ENCODE measurements at places on chromosomes 2 and 18. TPM values are rescaled to one million over a fixed set of nuclear protein-coding genes. Genes with fewer than 3 reads are reported as not detected.

- DNase-seq: no peak
Observed at GRCh38 chr2:204363513-204363912, 181.8 kb upstream of the PARD3B start.

- no peak for DNase-seq
Observed at GRCh38 chr2:177243476-177243875, 21.1 kb downstream of the NFE2L2 start.

- no peak for DNase-seq
Observed at GRCh38 chr2:97819754-97820153, 106.4 kb downstream of the ZAP70 start.

DNA sequence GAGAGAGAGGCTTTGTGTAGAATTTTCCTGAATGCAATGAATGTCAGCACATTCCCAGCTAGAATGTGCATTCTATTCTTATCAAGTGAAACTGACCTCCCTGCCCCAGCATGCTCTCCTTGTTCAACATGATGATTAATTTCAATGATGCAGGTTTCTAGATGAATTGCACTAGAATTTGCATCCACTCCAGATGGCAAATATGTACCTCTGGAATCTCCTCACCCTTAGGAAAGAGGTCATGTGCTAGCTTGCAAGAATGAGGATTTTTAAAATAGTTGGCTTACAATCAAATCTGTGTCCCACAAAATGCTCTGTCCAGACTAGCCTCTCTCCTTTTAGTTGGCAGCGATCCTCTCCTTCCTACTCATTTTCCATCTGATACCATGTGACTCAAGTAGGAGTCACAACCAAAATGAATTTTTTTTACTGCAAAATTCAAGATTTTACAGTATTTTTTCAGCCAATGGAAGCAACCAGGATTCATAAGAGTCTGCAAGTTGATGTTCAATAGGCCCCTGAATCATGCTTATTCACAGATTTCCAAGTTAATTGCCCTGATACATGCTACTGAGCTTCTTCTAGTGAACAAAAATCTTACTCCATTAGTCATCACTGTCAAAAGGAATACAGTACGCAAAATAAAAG lies 21.0 kb upstream of the STAT4 start:
- no peak for DNase-seq

Gene PRSS56
- total RNA-seq: not detected

- no peak for DNase-seq
Observed at GRCh38 chr2:138670734-138671133, 109.5 kb downstream of the NXPH2 start.

Gene VWA3B
- not detected for total RNA-seq

DNA sequence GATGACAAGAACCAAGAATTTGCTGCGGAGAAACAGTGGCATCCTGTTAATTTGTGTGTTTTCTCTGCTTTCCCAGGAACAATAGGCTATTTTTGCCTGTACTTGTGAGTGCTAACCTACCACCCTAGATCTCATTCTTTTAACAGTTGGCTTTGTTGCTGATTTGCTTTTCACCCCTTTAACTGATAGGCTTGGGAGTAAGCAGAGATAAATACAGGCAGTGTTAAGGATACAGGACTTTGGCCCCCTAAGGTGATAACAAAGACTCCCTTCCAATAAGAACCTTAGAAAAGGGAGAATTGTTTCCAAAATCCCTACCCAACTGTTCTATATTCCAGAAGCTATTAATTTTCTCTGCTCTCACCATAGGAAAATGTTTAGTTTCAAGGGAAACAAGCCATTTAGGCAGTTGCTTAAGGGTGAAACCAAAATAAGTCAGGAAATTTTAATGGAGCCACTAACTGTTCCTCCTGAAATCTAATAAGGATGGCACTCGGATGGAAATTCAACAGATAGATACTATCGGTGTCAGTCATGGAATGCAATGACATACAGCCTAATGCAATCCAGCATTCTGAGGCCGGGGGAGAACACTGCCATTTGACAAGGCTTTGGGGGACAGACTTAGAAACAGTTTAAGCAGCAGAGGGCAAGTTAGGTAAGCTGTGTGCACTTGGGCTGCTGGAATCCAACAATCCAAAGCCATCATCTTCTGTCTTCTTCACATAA lies 238.8 kb downstream of the RNF152 start:
- DNase-seq: no peak

Data from endothelial cell (in vitro differentiated cells).